A549 treated with RU486 at 1 μM for 4 hours (cell line): ENCODE measurements at places on chromosomes 12 and 14. TPM values are rescaled to one million over a fixed set of nuclear protein-coding genes. Genes with fewer than 3 reads are reported as not detected.

ART4 gene
- 0.16 TPM in 1 of 5 replicates, not detected in the others for total RNA-seq

KRT73 gene
- not detected in 5 replicates for total RNA-seq

RNASE7 gene
- total RNA-seq, result not detected in 5 replicates

CABP1 gene
- total RNA-seq, result 0.15 to 0.23 TPM (median 0.21 TPM) in 3 of 5 replicates, not detected in the others

MYL2 gene
- total RNA-seq, result 0.25 to 0.27 TPM in 2 of 5 replicates, not detected in the others

CCDC197 gene
- not detected in 5 replicates for total RNA-seq

RFX4 gene
- 0.05 TPM in 1 of 5 replicates, not detected in the others for total RNA-seq

PRR4 gene
- 1.9 to 5.3 TPM (median 3.3 TPM) in 5 replicates for total RNA-seq

KRT7 gene
- 3,887 to 4,969 TPM (median 4,700 TPM) in 5 replicates for total RNA-seq

CMA1 gene
- total RNA-seq, result not detected in 5 replicates

MMP14 gene
- total RNA-seq, result 0.37 to 0.94 TPM (median 0.74 TPM) in 5 replicates

TAS2R50 gene
- total RNA-seq, result not detected in 5 replicates

RHOJ gene
- total RNA-seq, result not detected in 5 replicates

FAIM2 gene
- not detected in 5 replicates for total RNA-seq

PTCSC3 gene
- total RNA-seq, result not detected in 5 replicates

RTL1 gene
- total RNA-seq, result 0.26 to 0.34 TPM (median 0.27 TPM) in 5 replicates

LGR5 gene
- total RNA-seq, result not detected in 5 replicates

RD3L gene
- total RNA-seq, result not detected in 5 replicates

SLC17A8 gene
- total RNA-seq, result 0.02 TPM in 1 of 5 replicates, not detected in the others

PLA2G1B gene
- total RNA-seq, result not detected in 5 replicates

ZNF84 gene
- total RNA-seq, result 10.7 to 15.8 TPM (median 13.4 TPM) in 5 replicates

PRR13 gene
- 298 to 414 TPM (median 381 TPM) in 5 replicates for total RNA-seq

ACSS3 gene
- not detected in 5 replicates for total RNA-seq

GLT1D1 gene
- total RNA-seq, result not detected in 5 replicates

HEBP1 gene
- total RNA-seq, result 51.6 to 66.0 TPM (median 54.1 TPM) in 5 replicates

KTN1 gene
- 79.9 to 151 TPM (median 115 TPM) in 5 replicates for total RNA-seq

RCOR1 gene
- 17.7 to 27.7 TPM (median 26.2 TPM) in 5 replicates for total RNA-seq

NPFF gene
- not detected in 5 replicates for total RNA-seq

KCNMB4 gene
- total RNA-seq, result 0.13 to 0.57 TPM (median 0.27 TPM) in 5 replicates

C1S gene
- 38.1 to 57.7 TPM (median 45.5 TPM) in 5 replicates for total RNA-seq

CMKLR1 gene
- not detected in 5 replicates for total RNA-seq

RNU6-8 gene
- total RNA-seq, result not detected in 5 replicates

CCND2 gene
- total RNA-seq, result not detected in 5 replicates

FOXG1 gene
- 0.05 to 0.17 TPM (median 0.13 TPM) in 5 replicates for total RNA-seq

VDR gene
- total RNA-seq, result 2.8 to 3.6 TPM (median 3.0 TPM) in 5 replicates

CORO1C gene
- total RNA-seq, result 170 to 198 TPM (median 178 TPM) in 5 replicates

KRR1 gene
- 59.5 to 98.4 TPM (median 63.3 TPM) in 5 replicates for total RNA-seq

CRIP1 gene
- total RNA-seq, result 1,579 to 1,853 TPM (median 1,750 TPM) in 5 replicates

KLRK1 gene
- total RNA-seq, result 0.09 to 0.12 TPM in 2 of 5 replicates, not detected in the others

EPYC gene
- not detected in 5 replicates for total RNA-seq

GPATCH2L gene
- total RNA-seq, result 13.2 to 25.7 TPM (median 23.7 TPM) in 5 replicates
